ENCODE measurements at places on chromosomes 6 and 20.

- DNase-seq: no peak
Observed at GRCh38 chr6:113354204-113354895, 502.8 kb upstream of the MARCKS start.

- no peak for DNase-seq
Observed at GRCh38 chr6:143961886-143962878, 45.9 kb downstream of the PLAGL1 start.

DNA sequence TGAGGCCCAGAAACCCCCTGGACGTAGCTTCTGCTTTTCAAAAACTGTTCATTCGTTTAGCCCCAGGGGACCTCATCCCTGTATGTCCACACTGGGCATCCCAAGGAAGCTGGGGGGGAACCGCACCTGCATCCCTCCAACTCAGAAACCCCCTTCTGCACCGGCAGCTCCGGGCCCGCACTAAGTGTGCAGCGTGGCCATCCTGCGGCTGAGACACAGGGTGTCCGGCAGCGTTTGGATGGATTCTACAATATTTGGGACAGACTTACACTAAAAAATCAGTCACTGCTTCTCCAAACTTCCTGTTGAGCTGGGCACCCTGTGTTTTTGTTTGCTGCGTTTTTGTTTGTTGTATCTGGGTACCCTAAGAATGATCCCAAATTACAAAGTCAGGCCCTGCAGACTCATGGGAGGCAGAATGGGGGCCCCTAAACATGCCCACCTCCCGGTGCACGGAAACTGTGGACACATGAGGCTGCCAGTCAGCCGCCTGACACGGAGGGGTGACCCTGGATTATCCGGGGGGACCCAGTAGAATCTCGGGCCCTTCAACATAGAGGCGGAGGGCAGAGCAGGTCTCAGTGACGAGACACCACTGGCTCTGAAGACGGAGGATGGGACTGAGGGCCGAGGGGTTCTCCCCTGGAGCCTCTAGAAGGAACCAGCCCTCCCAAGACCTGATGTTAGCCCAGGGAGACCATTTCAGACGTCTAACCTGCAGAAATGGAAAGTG is 88.2 kb upstream of the BHLHE23 start:
- no peak for DNase-seq

- no peak for DNase-seq
Observed at GRCh38 chr20:47982574-47983360, 197.5 kb upstream of the SULF2 start.

DNA sequence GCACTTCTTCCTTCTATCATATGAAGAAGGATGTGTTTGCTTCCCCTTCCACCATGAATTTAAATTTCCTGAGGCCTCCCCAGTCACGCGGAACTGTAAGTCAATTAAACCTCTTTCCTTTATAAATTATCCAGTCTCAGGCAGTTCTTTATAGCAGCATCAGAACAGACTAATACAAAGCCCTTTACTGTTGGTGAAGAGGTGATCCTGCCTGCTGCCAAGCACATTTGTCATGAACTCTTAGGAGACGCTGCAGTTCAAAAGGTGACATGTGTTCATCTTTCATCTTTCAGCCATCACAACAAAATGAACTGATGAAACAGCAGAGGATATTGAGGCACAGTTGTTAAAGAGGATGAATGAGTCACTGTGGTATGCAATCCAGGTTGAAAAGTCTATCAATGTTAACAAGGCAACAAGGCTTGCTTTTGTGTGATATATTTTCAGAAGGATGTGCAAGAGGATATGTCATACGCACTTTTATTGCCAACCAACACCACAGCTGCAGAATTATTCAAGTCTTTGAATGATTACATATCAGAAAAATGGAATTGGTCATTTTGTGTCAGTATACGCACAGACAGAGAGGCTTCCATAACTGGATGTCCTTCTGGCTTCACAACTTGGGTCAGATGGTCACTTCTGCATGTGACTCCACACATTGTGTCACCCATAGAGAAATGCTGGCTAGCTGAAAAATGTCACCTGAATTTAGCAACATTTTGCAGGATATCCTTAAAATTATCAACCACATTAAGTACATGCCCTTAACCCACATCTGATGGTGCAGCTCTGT is 52.4 kb upstream of the PLN start:
- DNase-seq: no peak

DNA sequence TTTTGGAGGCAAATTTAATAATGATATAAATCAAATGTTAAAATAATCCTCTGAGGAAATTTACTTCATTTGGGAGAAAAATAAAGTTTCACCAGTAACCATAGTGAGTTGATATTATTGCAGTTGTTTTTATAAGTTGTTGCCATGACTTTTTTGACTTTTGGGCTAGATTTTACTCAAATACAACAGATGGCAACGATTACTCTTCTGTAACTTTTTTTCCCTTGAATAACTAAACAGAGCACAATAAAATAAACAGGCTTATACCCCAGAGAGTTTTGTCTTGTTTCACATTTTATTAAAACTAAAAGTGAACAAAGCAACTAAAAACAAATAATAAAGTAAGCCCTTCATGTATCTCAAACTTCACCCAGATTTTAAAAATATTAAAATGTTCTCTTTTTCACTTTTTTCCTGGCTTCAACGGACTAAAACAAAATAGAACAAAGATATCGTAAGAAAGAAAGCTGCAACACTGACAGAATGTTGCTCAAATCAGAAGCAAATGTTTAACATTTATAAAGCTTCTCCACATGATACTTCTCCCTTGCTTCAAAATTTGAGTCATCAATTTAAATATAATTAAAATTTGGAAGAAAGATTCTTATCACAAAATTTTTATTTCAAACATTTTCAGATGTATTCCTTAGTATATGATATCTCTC is 42.5 kb upstream of the BMP5 start:
- DNase-seq: no peak

DNA sequence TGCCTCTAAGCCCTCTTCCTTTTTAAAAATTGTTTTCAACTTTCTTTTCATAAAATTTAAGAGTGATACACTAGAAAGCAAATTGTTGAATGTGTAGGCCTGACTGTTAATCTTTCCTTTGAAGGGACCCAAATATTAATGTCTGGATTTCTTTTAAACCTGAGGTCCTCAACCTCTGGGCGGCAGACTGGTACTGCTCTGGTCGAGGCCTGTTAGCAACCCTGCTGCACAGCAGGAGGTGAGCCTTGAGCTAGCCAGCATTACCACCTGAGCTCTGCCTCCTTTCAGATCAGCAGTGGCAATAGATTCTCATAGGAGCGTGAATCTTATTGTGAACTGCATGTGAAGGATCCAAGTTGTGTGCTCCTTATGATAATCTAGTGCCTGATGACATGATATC is 191.2 kb downstream of the MANEA start:
- no peak for DNase-seq

DNA sequence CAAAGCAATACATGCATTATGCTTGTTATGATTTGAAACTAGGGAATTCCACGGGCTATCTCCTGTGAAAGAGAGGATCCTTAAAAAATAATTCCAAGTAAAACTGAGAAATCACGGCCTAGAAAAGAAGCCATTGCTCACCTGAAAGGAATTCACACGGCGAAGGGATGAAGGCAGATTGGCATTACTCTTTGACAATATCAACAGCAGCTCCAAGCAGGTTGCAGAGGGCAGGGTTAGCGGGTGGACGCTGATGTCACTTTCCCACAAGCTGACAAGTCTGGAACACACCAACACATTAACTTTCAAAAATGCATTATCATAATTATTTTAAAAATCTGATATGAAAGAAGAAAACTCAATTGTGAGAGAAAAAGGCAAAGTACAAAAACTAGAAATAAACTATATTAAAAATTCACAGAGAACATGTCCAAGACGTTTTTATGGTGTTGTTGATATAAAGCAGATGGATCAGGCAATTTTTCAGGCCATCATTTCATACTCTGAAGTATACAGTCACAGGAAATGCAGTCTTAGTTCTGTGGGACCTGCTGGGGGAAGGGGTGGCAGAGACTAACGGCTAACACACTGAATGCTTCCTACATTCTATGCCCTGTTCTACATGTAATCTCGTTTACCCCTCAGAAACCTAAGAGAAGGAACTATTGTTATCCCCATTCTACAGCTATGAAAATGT is 108.3 kb downstream of the UBE3D start:
- DNase-seq: no peak

DNA sequence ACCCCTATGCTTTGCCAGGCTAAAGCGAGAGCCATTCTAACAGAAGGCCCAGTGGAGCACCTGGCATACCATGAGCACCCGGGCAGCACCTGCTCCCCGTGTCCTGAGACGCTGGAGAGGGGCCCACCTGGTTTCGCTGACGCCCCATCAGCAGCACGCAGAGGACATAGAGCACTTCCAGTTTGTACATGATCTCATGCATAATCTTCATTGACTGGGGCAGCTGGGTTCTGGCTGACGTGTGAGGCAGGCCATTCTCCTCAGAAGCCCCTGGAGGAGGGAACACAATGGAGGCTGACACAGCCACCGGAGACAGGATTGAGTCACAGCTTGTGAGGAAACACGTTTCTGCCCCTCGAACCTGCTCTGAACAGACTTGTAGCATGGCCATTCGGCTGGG is 65.4 kb downstream of the MYH7B start:
- no peak for DNase-seq

- no peak for DNase-seq
Observed at GRCh38 chr6:6686748-6687601, 98.5 kb downstream of the LY86 start.

- DNase-seq: no peak
Observed at GRCh38 chr6:156793200-156793599, 16.0 kb downstream of the ARID1B start.

GRCh38 chr6:149985481-149985937 is 21.8 kb downstream of the ULBP1 start:
- no peak for DNase-seq
